ENCODE measurements at places on chromosomes 4 and X.

DNA sequence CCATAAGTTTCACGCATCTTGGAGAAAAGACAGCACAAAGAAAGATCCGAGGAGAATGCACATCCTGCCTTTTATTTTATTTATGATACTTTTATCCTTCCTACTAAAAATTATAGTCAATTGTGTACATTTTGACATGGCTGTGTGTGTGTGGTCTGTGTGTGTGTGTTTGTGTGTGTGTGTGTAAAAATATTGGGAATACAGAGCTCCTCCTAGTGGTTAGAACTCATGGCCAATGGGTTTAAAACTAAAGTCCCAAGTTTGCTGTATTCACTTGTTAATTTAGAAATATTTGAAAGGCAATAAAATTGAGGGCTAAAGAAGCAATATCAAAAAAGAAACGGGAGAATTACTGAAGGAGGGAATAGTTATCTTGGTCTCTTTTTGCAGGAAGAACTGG lies 47.5 kb downstream of the NKX6-1 start:
- no peak for DNase-seq

- DNase-seq = no peak
These were observed 129.0 kb downstream of the SH2D1A start for GRCh38 chrX:124475358-124475757.

DNA sequence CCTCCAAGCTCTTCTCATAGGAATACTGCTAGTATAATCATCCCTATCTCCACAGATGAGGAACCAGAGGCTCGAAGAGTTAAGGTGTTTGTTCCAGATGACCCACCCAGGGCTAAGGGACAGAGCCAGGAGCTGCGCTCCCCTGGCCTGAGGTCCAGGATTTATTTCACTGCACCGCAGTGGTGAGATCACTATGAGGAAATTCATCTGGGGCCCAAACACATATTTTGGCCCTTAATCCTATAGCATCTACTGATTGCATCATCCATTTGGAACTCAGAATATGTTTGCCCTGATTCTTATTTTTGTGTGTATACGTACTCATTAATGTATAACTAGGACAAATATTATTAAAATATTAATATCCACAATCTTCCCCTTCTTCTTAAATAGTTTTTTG lies 100.1 kb upstream of the RBPJ start:
- no peak for DNase-seq

DNA sequence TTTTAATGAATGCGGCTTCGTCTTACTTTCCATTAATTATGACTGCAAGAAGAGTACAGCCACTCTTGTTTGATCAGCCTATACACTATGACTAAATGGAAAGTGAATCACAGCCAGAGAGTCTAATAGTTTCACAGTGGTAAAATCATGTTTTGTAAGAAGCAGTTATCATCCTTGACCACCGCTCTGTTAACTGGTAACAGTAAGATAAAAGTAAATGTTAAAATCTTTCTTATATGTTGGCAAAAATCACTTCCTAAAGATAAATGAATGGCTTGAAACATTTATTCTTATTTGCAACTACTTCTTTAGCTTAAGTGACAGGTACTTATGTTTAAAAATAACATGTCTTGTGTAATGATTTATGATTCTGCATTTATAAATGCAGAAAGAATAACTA lies 13.2 kb downstream of the GALNT7 start:
- no peak for DNase-seq

- no peak for DNase-seq
These were observed 61.5 kb upstream of the FAM241A start for GRCh38 chr4:112083587-112084347.

- DNase-seq = no peak
These were observed 974.3 kb upstream of the INTU start for GRCh38 chr4:126658411-126658810.

DNA sequence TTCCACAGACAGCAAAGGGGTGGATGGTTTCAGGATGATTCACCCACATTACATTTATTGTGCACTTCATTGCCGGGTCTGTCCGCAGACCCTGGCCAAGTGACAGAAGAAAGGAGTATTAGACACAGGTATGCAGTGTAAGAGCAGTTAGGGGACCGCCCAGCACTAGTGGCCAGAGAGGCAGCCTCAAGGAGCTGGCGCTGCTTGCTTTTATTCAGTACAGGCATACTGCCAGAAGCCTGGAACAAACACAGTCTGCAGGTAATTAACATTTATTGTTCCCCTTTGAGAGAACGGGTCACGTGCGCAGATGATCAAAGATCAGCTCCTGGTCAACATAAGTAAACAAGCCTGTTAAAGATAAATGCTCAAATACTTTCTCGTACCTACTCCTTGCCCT lies 1639.0 kb upstream of the IGFBP7 start:
- DNase-seq = no peak

- DNase-seq = no peak
These were observed 36.4 kb downstream of the TMEM154 start for GRCh38 chr4:152643153-152644035.

DNA sequence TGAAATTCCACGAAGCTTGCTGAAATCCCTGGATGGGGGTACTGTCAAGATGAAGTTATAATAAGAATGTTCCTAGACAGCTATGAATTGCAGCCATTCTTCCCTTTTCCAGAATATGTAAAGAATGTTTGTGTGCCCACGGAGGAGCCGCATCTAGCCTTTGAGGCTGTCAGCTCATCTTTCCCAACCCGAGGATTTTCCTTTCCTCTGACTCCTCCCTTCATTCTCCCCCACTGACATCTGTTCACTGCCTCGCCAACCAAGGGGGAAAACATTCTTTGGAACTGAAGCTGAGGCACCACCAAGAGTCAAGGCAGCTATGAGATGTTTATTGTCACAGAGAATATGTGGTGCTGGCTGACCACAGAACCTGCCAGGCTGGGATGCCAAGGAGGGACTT lies 8.8 kb downstream of the NHSL2 start:
- DNase-seq = no peak

GRCh38 chr4:18923496-18924161 lies 902.1 kb upstream of the LCORL start:
- DNase-seq = no peak

- no peak for DNase-seq
These were observed 2.6 kb downstream of the SEC24D start for GRCh38 chr4:118833192-118833820.

DNA sequence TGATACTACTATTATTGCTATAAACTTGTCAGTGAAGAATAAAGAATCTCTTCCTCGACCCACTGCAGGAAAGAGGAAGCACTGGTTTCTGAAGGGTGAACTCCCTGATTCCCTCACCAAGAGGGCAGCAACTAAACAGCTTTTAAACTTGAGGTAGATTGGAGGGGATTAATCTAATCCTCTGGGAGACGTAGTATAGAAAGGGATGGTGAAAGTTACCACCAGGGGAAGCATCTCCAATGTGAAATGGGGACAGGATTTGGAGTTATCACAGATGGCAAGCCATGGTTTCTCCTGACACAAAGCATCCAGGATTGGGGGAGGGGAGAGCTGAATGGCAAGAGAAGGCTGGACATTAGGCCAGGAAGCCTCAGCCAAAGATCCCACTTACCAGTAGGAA lies 62.7 kb upstream of the PTPN13 start:
- DNase-seq = no peak

GRCh38 chr4:11614426-11614825 lies 185.7 kb upstream of the HS3ST1 start:
- DNase-seq = no peak

- DNase-seq = no peak
These were observed 78.1 kb upstream of the BOD1L1 start for GRCh38 chr4:13705521-13706041.

- no peak for DNase-seq
These were observed 29.1 kb upstream of the UTP14A start for GRCh38 chrX:129876771-129877305.

GRCh38 chr4:80179637-80180161 lies 17.6 kb upstream of the PRDM8 start:
- no peak for DNase-seq

DNA sequence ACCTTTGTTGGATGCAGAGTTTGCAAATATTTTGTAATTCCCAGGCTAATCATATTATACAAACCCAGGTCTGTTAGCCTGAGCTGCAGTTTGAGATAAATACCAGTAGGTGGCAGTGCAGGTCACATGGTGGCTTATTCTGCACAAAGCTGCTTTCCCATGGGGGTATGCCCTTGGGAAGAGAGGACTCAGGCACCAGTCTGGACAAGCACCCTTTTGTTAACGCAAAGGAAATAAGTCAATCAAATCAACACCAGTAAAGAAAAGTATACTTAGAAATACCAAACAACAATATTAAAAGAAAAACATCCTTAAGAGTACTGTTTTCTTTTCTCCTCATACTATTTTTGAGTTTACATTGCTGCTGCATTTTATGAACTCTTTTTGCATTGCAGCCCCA lies 389.0 kb upstream of the ZFP42 start:
- no peak for DNase-seq

GRCh38 chr4:10949039-10949733 lies 264.6 kb upstream of the CLNK start:
- DNase-seq = no peak

DNA sequence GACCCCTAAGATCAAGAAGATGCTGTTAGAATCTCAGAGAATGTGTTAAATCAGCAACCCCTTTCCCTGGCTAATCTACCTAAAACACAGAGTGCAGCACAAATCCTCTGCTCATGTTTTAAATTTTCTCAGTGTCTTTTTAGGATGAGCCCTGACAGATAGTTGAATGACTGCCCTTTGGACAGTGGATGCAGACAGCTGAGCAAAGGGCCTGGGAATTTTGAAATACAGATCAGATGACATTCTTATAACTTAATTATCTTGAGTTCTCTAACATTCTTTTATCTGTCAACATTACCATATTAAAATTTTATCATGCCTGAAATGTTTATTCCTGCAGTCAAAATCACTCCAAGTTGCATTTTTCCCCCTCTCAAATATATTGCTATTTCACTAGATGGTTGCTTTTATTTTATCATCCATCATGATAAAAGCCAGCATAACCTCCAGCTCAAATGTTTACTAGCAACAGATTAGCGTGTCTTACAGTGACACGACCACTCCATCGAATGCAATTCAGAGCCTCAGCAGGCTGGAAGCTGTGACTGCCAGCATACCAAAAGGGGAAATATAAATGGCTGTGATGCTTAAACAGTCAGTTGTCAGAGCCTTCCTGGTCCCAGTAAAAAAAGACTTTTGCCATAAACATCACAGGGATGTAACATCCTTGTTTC lies 22.8 kb upstream of the ARHGAP24 start:
- no peak for DNase-seq

DNA sequence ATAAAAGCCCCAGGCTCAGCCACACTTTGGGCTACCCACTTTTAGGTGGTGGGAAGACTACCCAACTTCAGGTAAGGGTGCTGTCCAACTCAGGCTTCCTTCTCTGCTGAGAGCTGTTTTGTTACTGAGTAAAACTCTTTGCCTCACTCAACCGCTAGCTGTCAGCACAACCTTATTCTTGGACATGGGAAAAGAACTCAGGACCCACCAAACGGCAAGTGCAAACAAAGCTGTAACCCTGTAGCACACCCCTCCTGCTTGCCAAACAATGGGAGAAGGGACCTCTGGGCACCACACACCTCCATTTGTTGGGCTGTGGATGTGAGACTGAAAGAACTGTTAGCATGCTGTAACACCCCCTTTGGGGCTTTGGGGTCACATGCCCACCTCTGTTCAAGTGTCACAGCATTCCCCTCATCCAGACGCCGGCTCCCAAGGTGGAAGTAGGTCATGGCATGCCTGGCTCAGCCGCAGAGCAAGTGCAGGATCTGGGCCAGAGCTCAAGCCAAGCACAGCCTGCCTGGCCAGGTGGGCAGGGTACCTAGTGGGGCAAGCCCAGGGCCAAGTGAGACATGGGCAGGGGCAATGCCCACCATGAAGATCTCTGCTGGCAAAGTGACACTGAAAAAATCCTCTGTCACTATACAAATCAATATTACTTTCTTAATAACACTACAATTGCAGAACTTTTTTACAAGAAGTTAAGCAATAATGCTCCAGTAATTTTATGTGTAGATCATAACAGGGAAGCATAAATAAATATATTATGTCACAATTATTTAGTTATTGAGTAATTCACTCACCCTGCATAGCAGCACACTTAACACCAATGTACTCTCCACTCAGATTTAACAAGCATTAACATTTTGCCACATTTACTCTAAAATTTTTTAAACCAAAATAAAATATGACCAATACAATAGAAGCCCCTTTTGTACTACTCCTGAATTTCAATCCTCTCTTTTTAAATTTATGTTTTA lies 107.2 kb downstream of the TBCK start:
- DNase-seq = no peak

DNA sequence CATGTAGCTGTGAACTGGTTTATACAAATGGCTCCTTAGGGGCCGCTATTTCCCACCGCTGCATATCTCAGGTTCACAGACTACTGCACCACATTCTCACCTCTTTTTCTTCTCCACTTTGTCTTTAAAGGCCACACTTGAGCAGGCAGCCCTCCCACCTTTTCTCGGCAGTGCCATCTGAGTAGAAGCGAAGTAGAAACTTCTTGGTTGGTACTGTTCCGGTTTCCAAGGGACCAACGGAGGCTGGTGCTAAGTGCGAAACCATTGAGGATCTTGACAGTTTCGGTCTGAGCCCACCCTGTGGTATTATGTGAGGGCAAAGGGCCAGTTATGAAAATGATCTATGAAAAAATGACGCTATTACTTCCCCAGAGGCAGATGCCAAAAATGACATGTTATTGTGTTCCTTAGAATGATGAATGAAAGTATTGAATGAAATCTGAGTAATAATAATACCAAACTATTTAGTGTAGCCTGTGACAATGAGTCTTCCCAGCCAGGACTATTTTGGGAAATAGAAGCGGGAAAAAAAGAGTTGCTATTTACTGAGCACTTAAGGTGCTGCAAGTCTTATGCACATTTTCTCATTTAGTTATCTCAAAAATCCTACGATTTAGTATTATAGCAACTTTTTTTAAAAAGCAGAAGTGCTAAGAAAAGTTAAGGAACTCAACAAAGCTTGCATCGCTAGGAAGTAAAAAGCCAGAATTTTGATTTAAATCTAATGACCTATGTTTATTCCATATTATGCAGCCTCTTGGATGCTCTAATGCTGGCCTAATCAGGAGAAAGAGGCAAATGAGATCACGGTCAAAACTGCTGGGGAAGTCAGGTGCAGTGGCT lies 29.6 kb upstream of the CHRNA9 start:
- no peak for DNase-seq

- no peak for DNase-seq
These were observed 69.2 kb downstream of the HADH start for GRCh38 chr4:108058685-108059440.

- no peak for DNase-seq
These were observed 505.6 kb downstream of the RAPGEF2 start for GRCh38 chr4:159608436-159608835.
